ENCODE measurements at places on chromosomes 13 and 19.

DNA sequence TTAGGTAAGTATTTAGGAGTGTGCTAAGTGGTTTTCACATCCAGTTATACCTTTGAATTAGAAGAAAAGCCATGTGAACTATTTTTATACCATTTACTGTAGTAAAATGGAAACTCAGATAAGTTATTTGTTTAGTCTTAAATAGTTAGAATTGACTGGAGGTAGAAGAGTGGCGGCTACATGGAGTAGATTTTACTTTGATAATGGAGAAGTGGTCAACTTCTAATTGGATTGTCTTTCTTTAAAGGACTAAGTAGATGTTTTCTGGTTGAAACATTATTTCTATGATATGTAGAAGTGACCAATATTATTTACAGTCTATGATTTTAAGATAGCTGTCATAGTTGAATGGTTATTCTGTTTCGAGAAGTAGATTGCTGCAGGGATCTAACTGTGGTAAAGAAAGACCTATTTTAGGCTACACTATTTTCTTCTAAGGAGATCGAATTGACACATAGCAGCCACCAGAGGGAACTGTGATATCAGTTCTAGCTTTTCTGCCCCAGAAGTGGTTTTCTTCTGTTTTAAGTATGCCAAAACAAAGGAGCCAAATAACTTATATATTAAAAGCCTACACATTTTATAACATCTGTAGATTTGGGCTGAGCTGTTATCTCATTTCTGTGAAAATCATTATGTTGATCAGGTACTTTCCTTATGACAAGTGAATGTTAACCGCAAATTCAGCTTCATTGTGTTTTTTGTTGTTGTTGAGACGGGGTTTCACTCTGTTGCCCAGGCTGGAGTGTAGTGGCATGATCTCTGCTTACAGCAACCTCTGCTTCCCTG, 26.1 kb downstream of the ZMYM2 start:
- peak; percentile 43 for DNase-seq

- peak; percentile 74 for DNase-seq
Observed at GRCh38 chr13:33194820-33195692, 90.5 kb downstream of the STARD13 start.

GRCh38 chr13:74747186-74747955, 613.2 kb upstream of the KLF12 start:
- no peak for DNase-seq

DNA sequence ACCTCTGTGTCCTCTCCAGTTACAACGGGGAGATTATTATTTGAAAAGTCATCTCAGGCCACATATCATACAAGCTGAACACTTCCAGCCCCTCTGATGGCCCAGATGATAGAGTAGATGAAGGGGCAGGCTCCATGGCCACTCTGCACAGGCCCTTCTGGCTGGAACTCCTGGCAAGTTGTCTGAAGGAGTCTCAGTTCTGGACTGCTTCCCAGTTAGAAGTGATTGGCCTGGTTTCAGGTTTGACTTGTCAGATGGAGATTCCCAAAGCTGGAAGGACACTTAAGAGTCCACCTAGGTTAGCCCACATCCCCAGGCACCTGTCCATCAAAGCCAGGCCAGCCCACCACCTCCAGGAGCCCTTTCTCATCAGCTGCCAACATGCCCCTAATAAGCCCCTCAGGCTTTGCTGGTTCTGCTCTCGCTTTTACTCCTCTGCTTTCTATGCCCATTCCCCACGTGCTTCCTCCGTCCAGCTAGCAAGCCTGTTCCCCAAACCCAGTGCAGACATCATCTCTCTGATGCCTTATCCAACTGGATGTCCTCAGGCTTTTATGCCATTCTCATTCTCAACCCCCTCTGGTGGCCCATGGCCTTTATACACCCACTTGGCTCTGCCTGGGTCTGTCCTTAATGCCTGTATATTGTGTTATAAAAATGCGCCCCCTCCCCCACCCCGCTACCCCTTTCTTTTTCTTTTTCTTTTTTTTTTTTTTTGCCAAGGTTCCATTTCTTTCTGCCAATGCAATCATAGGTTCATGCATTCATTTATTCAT, 56.5 kb downstream of the HSPH1 start:
- no peak for DNase-seq

DNA sequence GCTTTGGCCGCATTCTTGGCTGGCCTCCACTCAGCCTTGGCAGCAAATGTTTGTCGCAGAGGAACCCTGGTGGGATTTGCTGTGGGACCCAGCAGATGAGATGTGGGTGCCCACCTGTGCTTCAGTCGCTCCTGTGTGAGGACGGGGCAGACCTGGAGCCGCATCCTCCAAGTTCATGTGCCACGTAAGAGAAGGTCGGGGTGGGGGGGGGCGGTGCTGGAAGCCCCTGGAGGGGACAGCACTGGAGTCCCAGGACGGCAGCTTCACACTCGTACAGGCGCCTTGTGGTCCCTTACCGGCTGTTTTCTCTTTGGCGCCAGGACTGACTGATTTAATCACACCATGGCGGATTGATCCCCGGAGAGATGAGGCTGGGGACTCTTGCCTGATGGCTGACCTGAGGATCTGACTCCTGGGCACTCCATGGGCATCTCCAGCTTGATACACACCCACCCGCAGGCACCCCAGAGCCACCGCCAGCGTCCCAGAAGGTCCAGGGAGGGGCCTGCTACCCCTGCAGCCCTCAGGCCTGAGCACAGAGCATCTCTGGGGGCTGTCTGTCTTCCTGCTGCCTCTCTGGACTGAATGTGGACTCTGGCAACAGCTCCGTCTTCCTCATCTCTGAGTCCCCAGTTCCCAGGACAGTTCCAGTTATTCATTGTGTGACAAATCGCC, 10.0 kb upstream of the GRTP1 start:
- no peak for DNase-seq

- no peak for DNase-seq
Observed at GRCh38 chr19:49528211-49528771, 488 bp downstream of the RCN3 start.

DNA sequence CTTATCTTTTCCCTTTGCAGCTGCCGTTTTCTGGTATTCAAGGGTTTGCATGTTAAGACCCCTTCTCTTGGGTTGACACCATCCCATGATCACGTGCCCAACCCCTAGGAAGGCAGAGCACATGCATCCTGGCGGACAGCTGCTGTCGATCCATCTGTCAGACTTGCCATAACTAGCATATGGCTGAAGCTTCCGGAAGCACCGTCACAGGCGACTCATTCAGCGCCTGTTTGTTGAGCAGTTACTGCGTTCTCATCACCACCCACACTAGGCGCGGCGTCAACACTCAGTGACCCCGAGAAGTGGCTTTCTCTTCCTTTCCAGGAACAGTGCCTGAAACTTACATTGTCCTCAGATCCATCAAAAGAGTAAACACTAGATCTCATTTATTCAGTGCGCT, 93.6 kb downstream of the SOX1 start:
- no peak for DNase-seq

GRCh38 chr13:87884884-87885283, 213.7 kb downstream of the SLITRK5 start:
- no peak for DNase-seq

- DNase-seq = no peak
Observed at GRCh38 chr13:47033216-47033615, 136.4 kb upstream of the HTR2A start.

DNA sequence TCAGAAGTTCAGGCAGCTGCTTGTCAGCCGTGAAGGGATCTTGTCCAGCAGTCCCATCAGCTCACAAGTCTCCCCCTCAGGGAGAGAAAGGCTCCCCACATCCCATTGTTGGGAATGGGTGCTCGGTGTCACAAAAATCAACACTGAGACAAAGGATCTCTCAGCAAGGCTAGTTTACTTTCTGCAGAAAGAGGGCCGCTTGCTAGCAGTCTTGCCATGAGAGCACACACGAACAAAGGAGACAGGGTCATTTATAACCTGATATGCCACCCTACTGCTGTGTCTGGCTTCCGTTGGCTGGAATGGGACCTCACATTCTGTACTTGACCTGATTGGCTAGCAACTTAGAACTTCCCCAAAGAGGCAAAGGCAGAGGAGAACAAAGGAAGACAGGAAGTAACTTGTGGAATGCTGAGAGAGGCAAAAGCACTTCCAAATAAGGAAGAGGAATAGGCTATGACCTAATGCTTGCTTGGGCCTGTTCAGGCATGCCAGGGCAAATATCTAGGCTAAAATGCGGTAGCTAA, 8.7 kb upstream of the IGFL3 start:
- peak; percentile 87 for DNase-seq

DNA sequence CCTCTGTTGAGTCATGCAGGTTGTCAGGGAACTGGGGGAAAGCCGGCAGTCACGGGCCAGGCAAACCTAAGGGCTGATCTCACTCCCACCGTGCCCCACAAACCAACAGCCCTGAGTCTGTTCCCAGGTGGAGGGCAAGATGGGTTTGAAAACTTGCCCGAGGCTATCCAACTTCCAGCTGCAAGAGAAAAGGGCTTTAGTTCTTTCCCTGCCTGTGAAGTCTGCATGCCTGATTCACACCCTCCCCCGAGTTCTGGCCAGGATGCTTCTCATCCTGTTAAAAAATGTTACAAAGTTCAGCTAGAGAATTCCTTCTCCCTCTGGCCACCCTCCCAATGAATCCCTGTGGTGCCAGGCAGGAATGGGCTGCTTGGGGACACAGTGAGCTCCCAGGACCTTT, 33.1 kb downstream of the MYO16 start:
- no peak for DNase-seq

- peak; percentile 70 for DNase-seq
Observed at GRCh38 chr19:45613926-45614725, 12.1 kb upstream of the GPR4 start.

GRCh38 chr13:82878536-82878935, 1003.7 kb downstream of the SLITRK1 start:
- no peak for DNase-seq

- no peak for DNase-seq
Observed at GRCh38 chr13:100356889-100357288, 231.7 kb downstream of the GGACT start.

DNA sequence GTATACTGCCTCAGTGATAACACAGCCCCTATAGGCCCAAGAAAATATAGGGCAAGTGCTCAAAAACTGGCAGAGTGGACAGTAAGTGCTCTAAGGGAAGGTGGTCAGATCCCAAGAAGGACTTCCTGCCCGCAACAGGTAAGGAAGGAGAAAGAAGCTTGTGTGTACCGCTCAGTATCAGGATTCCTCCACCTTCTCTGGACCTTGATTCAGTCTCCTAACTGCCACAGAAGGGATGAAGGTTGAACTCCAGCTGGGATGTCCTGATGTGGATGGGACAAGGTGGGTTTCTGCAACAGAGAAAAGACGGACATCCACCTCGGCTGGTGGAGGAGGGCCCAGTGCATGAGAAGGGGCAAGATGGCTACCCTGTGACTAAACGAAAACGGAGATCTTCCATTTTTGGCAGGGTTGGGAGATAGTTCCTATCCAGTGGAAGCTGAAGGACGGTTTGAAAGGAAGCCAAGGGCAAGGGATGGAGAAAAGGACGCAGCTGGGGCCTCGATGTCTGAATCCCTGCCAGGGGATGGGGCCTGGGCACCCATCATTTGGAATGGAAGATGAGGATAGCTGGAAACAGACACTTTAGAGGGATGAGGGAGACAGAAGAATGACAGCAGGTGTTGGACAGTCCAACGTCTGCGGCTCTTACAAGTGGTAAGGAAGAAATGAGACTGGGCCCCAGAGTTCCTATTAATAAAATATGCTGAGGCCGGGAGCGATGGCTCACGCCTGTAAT, 1.3 kb upstream of the ATF5 start:
- DNase-seq = no peak

All from fibroblast of the conjunctiva (primary cell).